Thoracic aorta (tissue), 2 donors: ENCODE measurements at places on chromosomes 3 and 15. TPM values are rescaled to one million over a fixed set of nuclear protein-coding genes. Genes with fewer than 3 reads are reported as not detected.

ISG20 gene
- 32.1 TPM for total RNA-seq

IFRD2 gene
- 118 TPM for total RNA-seq

GOLGA6B gene
- total RNA-seq, result not detected

TM4SF1 gene
- total RNA-seq, result 227 TPM

GOLGA8S gene
- total RNA-seq, result 0.42 TPM

DNA sequence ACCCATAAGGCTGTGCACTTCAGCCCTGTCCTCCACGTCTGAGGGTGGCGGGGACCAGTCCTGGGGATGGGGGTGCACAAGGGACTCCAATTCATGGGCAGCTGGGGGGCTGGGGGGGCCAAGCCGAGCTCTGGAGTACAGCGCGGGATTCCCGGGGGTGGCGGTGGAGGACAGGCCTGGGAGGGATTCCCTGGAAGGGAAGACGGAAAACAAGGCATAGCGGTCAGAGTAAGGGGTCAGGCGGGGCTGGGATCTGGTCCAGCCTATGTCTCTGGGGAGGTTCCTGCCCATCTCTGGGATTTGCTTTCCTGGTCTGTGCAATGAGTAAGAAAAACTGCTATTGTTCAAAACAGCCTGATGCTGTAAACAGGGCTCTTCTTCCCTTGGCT, 8.1 kb upstream of the IGDCC3 start:
- no peak for DNase-seq

GRCh38 chr3:11091088-11091590, 63.2 kb upstream of the HRH1 start:
- DNase-seq, result no peak

DNA sequence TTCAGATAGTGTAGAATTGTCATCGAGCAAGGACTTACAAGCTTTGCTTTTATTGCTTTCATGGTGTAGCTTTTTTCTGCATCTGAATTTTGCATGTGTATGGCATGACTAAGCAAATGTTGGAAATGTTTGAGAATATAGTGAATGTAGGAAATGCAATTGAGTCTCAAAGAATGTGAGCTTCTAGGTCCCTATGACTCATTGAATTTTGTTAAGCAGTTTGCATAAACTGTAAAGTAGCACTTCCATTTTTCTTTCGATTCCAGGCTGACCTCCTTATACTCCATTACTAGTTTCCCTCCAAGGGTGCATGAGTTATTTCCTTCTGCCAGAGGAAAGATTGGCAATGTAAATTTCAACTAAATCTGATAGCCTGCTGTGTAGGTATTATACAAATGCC, 619.2 kb downstream of the DIPK2A start:
- DNase-seq, result no peak

- DNase-seq, result no peak
Observed at GRCh38 chr15:101004500-101004899, 85.3 kb downstream of the LRRK1 start.
